Stimulated activated CD8-positive, alpha-beta memory T cell treated with anti-CD3 and anti-CD28 coated beads, Interleukin-4, amount 100 ng/mL, for 24 hours (primary cell): ENCODE measurements at places on chromosomes 12 and 14.

GRCh38 chr14:58367296-58367695 lies 28.4 kb upstream of the TOMM20L start:
- DNase-seq, result no peak

DNA sequence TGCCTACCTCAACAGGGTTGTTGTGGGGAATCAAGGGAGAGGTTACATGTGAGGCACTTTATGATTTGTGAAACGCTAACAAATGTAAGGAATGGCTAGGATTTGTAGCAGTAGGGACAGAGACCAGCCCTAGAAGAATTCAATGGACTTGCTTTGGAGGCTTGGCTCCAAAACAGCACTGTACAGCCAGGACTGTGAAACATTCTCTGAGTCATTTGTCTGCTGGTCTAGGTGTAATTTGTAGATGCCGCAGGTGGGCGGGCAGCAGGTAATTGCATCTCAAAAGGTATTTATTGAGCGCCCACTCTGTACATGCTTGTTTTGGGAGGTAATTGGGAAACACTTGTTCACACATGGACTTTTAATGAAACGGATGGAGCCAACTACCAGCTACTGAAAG lies 11.4 kb downstream of the SLC7A8 start:
- DNase-seq, result no peak

DNA sequence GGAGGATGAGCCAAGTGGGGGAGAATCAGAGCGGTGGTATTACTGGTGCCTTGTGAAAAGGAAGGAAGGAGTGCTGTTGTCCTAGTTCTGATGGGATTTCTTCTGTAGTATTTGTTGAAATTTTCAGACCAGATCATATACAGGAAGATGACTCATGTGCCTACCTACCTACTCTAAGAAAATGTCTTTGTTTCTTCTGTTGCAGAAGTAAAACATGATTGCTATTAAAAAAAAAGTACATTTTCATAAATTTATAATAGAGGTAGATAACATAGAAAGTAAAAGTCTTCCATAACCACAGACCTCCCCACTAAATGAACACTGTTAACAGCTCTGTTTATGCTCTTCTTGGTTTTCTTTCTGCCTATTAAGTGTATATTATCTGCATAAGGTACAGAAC lies 26.9 kb downstream of the SAMD4A start:
- DNase-seq, result no peak

DNA sequence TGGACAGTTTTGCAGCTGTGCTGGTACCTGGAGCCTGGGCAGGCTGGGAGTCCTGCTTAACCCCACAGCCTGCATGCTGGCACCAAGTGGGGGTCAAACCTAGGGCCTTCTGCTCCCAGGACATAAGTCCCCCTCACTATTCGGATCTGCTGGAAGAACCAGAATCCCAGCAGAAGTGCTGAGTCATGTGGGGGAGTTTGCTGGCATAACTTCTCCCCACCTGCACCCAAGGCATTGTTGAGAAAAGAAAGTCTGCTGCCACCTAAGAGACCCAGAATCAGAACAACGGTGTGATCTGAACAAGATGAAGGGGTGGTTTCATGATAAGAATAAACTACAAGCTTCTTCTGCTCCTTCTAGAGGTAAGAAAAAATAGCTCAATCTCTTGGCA lies 102.7 kb downstream of the RBM19 start:
- no peak for DNase-seq

DNA sequence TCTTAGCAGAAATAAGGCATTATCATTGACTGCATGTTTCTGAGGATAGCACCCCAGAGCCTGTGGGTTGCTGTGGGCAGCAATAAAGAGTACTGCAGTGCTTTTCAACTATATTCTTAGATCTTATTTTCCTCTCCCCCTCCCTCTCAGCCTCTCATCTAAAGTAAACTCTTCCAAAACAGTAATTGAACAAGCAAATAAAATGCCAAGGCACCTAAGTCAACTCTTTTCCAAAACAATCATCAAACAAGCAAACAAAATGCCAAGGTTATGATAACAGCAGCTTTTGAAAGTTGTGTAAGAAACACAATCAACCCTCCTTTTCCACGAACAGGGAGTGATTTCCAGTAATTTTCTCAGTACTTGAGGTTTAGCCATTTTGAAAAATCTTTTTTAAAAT lies 1542.6 kb downstream of the AACS start:
- no peak for DNase-seq

DNA sequence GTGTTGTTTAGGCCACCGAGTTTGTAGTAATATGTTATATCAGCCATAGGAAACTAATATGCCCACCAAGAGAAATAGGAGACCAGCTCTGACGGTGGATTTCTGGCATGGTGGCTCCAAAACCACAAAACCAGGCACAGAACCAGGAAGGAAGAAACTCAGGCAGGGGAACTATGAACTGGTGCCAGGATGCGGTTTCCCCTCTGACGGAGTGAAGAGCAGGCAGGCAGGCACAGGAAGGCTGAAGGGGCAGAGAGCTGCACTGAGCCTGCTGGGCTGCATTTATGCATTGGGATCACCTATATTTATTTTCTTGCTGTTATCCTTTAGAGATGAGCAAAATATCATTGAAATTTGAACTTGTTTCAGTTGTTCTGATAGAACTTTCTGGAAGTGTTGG lies 479.4 kb downstream of the VRK1 start:
- no peak for DNase-seq

DNA sequence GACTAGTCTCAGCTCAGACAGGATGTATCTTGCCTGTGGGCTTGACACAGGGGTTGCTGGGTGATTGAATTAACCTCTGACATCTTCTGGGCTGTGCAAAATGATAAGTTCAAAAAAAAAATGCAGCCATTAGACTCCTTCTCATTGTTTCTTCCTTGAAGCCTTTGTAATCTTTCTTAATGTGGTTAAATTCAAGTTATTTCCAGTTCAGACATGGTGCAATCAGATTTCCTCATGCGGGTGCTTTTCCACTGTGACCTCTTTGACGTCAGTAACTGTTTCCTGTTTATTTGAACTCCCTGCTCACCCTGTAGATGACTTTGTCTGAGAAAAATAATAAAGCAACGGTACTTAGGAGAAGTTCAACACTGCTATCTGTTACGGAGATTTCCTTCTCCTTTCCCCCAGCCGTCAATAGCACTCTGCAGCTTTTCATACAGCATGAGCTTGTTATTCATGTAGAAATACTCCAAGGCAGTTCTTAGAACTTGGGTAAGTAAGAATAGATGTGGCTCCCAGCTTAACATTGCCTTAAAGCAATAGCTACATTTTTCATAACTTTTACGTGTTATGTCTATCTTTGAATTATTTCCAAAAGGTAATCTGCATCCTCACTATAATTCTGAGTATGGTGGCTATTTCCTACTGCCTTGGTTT lies 155.5 kb downstream of the PRKCH start:
- no peak for DNase-seq

- no peak for DNase-seq
Observed at GRCh38 chr12:98471085-98471484, 44.3 kb upstream of the TMPO start.

- DNase-seq, result no peak
Observed at GRCh38 chr12:96471368-96472050, 17.9 kb upstream of the CFAP54 start.

- no peak for DNase-seq
Observed at GRCh38 chr14:45112896-45113781, 21.1 kb downstream of the FKBP3 start.

DNA sequence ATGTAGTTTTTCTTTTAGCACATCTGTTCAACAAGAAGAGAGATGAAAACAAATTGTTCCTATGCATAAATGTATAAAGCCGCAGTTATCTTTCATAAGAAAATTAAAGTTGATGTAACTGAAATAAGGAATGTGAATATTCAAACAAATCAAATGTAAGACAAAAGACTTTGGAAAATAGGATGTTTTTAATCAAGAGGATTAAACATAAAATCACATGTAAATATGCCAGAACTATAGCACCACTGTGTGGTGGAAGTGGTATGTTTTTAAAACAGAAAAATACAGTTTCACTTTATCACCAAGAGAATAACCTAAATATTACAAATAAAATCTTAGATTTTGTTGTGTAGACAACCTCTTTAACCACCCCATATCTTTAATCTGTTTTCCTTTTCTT lies 40.4 kb downstream of the CAPS2 start:
- no peak for DNase-seq

GRCh38 chr14:93082576-93083001 lies 33.1 kb downstream of the ITPK1 start:
- DNase-seq, result no peak

GRCh38 chr12:12008931-12009611 lies 61.7 kb upstream of the BCL2L14 start:
- DNase-seq, result peak; percentile 26

DNA sequence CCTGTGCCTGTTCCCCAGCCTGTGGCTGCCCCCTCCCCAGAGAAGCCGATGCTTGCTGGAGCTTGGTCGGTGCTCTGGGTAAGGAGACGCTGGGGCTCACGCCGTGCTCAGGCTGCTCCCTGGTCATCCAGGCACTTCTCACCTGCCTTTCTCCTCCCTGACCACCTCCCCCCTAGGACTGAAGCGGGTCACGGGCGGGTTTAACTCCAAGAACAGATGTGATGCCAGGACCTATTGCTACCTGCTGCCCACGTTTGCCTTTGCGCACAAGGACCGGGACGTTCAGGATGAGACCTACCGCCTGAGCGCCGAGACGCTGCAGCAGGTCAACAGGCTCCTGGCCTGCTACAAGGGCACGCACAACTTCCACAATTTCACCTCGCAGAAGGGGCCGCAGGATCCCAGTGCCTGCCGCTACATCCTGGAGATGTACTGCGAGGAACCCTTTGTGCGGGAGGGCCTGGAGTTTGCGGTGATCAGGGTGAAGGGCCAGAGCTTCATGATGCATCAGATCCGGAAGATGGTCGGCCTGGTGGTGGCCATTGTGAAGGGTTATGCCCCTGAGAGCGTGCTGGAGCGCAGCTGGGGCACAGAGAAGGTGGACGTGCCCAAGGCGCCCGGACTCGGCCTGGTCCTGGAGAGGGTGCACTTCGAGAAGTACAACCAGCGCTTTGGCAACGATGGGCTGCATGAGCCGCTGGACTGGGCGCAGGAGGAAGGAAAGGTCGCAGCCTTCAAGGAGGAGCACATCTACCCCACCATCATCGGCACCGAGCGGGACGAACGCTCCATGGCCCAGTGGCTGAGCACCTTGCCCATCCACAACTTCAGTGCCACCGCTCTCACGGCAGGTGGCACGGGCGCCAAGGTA lies 8.4 kb upstream of the EP400 start:
- DNase-seq, result no peak

DNA sequence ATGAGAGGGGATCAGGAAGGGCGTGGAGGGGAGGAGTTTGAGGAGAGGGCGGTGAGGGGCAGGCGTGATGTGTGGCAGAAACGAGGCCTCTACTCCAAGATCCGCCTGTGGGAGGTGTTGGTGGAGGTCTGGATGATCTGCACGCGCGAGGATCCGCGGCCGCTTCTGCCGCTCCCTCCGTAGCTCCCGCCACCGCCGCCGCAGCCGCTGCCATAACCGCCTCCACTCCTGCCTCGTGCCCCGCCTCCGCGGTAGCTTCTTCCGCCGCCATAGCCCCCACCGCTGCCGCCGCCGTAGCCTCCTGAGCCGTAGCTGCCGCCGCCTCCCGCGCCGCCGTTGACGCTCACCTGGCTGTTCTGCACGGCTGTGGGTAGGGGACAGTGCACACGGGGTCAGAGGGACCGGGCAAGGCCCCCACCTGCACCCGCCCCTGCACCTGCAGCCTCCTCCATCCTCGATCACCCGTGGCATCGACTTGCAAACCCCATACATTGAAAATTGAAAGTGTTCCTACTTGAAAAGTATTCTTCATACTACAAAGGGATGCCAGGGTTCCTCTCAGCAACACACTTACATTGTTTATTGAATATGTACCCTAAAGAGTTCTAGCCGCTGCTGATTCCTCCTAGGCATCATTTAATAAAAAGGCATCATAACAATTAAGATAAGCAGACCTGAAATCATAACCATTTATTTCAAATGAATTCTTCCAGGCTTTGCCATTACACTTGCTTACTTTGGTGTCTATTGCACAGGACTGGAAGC lies 11.1 kb upstream of the KRT1 start:
- DNase-seq, result peak; percentile 22

DNA sequence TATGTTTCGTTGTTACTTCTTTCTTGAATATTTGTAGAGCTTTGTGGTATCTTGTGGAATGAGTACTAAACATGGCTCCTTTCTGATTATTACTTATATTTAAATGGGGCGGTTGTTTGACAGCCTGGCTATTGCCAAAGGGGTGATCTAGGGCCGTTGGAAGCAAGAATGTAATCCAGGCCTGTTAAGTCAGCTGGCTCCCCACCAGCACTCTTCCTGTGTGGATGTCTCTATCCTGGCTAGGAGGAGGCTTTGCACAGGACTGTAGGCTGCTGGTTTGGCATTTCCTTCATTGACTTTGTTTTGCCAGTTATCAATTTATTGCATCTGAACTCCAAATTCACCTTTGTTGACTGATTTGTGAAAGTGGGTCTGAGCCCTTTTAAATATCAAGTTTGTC lies 5.6 kb downstream of the FAM234B start:
- no peak for DNase-seq

GRCh38 chr14:93011650-93012325 lies 88.8 kb downstream of the CHGA start:
- DNase-seq, result no peak

- DNase-seq, result no peak
Observed at GRCh38 chr14:80988735-80989429, 33.5 kb downstream of the TSHR start.

GRCh38 chr12:47360771-47361388 lies 281.1 kb upstream of the AMIGO2 start:
- no peak for DNase-seq

GRCh38 chr12:132094269-132094891 lies 49.7 kb downstream of the DDX51 start:
- DNase-seq, result no peak

DNA sequence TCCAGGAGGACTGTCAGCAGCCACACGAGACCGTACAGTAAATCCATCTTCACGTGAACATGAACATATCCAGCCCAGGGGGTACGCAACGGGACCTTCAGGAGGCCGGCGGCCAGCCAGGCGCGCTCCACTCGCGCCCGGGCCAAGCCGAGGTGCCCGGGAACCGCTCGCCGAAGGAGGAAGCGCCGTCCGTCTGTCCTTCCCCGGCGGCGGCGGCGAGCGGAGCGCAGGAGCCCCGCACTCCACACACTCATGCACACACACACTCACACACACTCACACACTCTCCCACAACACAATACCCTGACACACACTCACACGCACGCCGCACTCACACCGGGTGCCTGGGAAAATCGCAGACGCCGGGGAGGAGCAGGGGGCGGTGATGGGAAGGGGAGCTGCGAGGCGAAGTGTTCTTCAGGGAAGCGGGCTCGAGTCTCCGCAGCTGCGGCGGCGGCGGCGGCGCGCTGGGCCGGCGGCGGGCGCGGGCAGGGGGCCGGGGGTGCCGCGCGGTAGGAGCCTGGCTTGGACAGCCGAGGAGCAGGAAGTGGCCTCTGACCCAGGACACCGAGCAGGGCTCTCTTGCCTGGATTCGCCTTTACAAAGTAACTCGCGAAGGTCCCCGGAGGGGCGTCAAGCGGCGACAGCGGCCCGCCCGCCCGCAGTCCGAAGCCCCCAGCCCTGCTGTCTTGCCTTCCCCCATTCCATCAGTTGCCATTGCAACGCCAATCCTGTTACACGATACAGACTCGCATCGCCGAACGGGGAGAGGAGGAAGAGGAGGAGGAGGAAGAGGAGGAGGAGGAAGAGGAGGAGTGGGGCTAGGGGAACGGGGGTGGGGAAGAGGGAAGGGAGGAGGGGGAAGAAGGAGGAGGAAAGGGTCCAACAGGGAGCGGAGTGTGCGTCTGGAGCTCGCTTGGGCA lies 601 bp downstream of the MDGA2 start:
- no peak for DNase-seq

- no peak for DNase-seq
Observed at GRCh38 chr14:94458096-94458495, 5.5 kb upstream of the SERPINA11 start.
